ENCODE measurements at places on chromosomes 12 and 14. TPM values are rescaled to one million over a fixed set of nuclear protein-coding genes. Genes with fewer than 3 reads are reported as not detected.

Gene AKAP3
- 2.7 TPM for total RNA-seq

Gene NGDN
- 24.8 TPM for total RNA-seq

Gene ADAM20
- 0.49 TPM for total RNA-seq

Gene SPX
- 0.32 TPM for total RNA-seq

Gene TSHR
- total RNA-seq = 2.3 TPM

Gene CLEC4A
- 0.81 TPM for total RNA-seq

Gene NFATC4
- 285 TPM for total RNA-seq

Gene RPAP3
- 12.9 TPM for total RNA-seq

Gene SLC39A9
- total RNA-seq = 159 TPM

Gene INHBC
- not detected for total RNA-seq

Gene MIPOL1
- total RNA-seq = 10.1 TPM

Gene FSCB
- not detected for total RNA-seq

Gene TMEM119
- total RNA-seq = 904 TPM

Gene FLRT2
- 62.5 TPM for total RNA-seq

Gene CCT2
- total RNA-seq = 154 TPM

Gene SIX1
- 2.8 TPM for total RNA-seq

Gene CLEC2B
- 18.8 TPM for total RNA-seq

Gene C12orf54
- not detected for total RNA-seq

Gene RNASE4
- 28.3 TPM for total RNA-seq

Gene IFNG-AS1
- not detected for total RNA-seq

Gene HHIPL1
- 17.9 TPM for total RNA-seq

Gene KRT75
- not detected for total RNA-seq

Gene PRB2
- not detected for total RNA-seq
